Psoas muscle (tissue), 8 donors: ENCODE measurements at places on chromosomes 11 and 22. TPM values are rescaled to one million over a fixed set of nuclear protein-coding genes. Genes with fewer than 3 reads are reported as not detected.

DNA sequence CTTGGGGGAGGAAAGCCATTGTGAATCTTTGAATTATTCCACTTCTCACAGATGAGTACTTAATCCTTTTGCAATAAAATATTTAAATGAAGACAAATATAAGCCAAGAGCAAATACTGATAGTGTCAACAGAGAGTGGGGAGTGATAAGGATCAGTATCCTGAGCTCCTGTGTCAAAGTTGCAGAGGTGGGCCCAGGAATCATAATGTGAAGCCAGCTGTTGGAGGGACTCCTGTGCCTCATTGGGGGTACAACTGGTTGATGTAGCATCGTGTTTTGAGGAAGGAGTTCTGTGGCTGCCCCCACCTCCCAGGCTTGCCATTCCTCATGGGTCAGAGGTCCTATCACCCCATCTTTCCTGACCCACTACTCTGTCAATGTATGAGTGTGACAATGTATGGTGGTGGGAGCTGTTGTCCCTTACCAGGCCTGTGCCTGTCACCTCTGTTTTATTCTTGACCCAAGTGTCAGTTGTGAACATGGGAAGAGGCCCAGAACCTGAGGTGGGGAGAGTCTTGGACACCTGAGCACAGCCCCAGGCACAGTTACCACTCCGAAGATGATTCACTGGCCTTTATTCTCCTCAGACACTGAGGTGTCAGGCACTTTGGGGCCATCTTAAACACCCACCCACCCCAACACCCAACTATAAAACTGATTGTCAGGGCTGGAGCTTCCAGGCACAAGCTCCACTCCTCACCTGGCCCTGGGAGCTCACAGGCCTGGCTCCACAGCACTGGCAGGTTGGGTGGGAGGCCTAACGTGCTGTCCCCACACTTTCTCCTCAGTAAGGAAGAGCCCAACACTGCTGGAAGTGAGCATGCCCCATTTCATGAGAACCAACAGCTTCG is 38.4 kb downstream of the KCNQ1OT1 start:
- no peak for DNase-seq

GRCh38 chr11:132126973-132127899 is 756.8 kb downstream of the NTM start:
- peak; percentile 28 for DNase-seq

The MUC5AC gene
- total RNA-seq = not detected

The NPAS4 gene
- total RNA-seq = not detected

DNA sequence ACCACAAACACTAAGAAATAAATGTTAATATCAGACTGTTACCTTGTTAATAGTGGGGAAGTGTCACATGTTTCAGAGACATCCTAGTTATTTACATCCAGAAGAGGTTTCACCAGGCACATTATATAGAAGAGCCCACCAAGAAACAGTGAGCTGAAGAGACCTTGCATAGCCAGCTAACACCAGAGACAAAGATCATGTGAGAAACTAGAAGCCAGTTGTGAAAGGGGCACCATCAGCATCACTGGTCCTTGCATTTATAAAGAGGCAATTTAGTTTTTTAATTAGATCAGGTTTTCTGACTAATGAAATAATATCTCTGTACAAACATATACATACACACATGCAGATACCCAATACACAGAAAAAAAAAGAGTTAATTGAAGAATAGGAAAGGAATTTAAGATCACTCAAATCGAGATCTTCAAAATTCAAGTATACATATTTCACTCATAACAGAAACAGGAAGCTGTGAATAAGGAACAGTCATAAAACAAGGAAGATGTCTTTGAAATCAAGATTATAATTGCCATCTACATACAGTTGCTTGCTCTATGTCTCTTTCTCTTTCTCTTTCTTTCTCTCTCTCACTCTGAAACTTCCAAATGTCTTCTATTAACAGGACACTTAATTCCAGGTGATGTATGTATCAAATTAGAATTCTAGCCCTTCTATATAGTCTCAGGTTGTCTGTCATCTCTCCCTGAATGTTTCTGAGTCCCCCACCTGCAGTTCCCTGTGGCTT is 348.7 kb downstream of the ETS1 start:
- no peak for DNase-seq

The YAP1 gene
- 55.0 TPM for total RNA-seq

The OR8D4 gene
- not detected for total RNA-seq

DNA sequence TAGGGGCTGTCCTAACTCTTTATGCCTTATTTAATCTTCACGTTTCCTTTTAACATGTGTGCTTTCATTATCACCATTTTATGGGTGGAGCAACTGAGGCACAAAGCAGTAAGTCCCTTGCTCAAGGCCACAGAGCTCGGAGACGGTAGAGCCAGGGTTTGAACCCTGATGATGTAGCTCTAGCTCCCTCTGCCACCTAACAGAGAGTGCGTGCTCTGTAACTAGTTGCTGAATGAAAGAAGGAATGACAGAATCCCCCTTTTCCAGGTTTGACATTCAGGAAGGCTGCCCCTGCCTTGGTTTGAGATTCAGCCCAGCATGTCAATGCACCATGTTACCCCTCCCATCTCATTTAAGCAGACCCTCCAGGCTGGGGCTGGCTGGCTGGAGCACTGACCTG is 193.3 kb upstream of the NAV2 start:
- no peak for DNase-seq

- DNase-seq = no peak
Measured at GRCh38 chr11:117839936-117840813, 15.6 kb upstream of the FXYD2 start.

GRCh38 chr11:76671626-76672309 is 1.2 kb upstream of the LRRC32 start:
- no peak for DNase-seq

DNA sequence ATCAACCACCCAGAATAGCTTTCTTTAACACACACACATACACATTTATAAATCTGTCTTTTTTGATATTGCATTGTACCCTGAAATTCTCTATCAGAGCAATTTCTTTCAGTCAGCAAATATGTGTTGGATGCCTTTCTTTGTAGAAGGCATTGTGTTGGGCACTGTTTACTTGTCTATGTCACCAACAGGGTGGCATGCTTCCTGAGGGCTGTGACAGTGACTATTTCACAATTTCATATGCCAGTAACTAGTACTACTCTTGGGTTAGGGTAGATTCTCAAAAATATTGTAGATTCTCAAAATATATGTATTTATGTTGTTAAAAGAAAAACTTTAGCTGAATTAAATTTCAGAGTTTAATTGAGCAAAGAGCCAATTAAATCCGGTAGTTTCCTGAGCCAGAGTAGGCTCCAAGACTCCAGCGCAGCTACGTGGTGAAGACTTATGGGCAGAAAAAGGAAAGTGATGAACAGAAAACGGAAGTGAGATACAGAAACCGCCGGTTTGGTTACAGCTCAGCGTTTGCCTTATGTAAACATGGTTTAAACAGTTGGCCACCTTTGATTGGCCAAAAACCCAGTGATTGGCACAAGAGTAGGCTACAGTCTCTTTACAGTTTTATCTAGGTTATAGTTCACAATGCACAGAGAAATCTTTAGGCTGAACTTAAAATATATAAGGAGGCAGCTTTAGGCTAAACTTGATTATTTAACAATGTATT is 723.3 kb downstream of the NTM start:
- no peak for DNase-seq

The KRTAP5-9 gene
- not detected for total RNA-seq

- no peak for DNase-seq
Measured at GRCh38 chr11:27352781-27353180, 10.2 kb downstream of the CCDC34 start.

DNA sequence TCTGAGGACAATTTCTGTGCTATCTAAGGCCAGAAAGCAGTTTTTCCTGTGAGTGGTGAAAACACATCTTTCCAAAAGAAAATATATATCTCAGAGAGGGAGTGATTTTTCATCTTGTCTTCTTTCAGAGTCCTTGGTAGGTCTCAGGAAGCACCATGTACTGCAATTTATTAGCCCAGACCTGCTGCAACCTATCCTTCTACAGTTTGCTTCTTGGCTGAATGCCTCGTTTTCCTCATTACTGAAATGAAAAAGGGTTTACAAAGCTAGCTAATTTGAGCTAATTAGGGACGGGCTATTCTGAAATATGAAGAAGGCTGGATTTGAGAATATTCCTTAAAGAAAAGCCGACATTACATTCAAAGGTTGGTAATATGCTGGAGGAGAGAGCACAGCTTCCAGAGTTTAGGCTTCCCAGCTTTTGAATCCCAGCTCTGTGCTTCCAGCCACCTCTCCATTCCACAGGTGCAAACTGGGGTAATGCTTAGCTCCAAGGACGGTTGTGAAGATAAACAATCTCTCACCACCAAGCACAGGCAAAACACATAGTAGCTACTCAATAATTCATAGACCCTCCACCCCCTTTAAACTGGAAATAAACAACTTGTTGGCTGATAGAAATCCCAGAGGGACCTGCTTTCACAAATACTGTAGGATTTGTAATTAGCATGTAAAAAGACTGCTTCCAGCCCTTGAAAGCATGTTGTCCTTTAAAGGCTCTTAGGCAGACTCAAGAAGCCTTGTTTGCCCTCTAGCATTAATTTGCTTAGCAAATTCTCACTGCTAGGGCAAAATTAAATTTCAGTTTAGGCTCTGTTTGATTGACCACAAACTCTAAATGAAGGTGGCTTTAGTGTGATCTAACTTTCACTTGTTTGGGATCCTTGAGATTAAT is 24.5 kb upstream of the SESN3 start:
- no peak for DNase-seq

GRCh38 chr11:7581021-7581590 is 67.3 kb downstream of the PPFIBP2 start:
- DNase-seq = no peak

- DNase-seq = no peak
Measured at GRCh38 chr11:73995247-73995646, 12.6 kb upstream of the UCP2 start.

- DNase-seq = peak; percentile 92
Measured at GRCh38 chr11:6319704-6320410, 444 bp downstream of the CAVIN3 start.

The KLHL35 gene
- total RNA-seq = 0.42 TPM

The CDCA5 gene
- 0.81 TPM for total RNA-seq

The OR52I2 gene
- not detected for total RNA-seq

DNA sequence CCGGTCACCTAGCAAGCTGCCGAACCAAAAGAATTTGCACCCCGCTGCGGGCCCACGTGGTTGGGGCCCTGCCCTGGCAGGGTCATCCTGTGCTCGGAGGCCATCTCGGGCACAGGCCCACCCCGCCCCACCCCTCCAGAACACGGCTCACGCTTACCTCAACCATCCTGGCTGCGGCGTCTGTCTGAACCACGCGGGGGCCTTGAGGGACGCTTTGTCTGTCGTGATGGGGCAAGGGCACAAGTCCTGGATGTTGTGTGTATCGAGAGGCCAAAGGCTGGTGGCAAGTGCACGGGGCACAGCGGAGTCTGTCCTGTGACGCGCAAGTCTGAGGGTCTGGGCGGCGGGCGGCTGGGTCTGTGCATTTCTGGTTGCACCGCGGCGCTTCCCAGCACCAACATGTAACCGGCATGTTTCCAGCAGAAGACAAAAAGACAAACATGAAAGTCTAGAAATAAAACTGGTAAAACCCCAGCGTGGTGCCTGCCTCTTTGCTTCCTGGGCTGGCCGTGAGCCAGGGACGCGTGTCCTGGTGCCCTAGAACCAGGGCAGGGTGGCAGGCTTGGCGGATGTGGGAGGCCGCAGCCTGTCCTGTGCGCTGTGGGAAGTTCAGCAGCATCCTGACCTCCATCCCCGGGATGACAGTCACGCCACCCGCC is 13.2 kb downstream of the CCND1 start:
- peak; percentile 50 for DNase-seq

The APOA5 gene
- not detected for total RNA-seq

DNA sequence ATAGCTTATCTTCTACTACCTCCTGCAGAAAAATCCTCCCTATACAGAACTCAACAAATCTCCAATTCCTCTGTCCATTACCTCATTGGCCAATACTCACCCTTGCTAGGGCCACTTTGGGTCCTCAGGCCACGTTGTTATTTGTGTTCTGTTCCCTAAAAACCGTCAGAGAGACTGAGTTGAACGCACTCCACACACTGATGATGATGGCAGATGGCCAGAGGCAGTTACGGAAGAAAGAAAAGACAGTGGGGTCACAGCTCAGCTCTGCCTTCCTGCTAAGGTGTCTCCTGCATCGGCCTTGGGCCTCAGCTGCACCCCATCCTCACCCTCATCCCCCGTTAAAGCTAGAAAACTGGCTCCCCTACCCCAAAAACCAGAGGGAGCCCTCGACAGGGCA is 66.2 kb downstream of the MICAL3 start:
- DNase-seq = no peak

DNA sequence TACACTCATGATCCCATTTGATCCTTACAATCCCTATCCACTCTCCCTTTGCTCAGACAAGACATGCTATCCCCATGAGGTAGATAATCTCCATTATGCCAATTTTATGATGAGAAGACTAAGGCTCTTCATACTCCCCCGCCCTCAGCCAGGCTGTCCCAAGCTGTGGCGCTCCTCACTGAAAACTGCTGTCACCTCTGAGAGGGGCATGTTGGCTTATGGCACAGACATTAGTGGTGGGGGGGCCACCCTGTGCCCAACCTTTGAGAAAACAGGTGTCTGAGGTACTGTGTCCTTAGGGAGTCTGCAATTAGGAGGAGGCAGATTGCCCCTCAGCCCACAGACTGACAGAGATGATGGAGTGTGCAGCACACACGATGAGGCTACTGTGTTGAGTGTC is 2.4 kb downstream of the DDTL start:
- DNase-seq = no peak

The APOL3 gene
- total RNA-seq = 21.2 TPM

DNA sequence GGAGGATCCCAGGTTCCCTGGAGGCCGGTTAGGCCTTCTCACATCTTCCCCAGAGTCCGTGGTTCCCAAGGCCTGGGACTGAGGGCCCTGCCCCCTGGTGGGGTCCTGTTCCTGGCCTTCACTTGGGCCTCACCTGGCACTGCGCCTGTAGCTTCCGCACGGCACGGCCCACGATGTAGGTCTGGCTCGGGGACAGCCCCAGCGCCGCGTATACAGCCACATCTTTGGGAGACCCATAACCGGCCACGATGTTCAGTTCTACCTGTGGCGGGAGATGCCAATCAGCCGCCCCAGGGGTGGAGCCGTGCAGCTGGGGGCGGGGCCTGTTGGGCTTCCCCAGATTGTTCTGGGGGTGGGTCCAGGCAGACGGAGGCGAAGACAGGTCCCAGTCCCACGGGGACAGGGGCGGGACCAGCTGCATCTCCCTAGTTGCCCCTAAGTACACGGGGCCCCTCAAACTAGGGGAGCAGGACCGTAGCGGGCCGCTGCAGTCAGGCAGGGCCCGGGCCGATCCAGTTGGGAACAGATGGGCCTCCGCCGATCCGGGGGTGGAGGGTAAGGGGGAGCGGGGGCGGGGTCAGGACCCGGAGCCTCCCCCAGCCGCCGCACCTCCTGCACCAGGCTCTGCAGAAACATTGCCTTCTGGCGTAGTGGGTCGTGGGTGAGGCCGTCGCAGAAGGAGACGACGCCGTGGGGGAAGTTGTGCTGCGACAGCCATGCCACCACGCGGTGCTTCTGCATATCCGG is 10.1 kb downstream of the AIP start:
- no peak for DNase-seq

- no peak for DNase-seq
Measured at GRCh38 chr22:16819249-16819648, 6.0 kb downstream of the XKR3 start.
